ENCODE measurements at places on chromosomes 6 and 20.

DNA sequence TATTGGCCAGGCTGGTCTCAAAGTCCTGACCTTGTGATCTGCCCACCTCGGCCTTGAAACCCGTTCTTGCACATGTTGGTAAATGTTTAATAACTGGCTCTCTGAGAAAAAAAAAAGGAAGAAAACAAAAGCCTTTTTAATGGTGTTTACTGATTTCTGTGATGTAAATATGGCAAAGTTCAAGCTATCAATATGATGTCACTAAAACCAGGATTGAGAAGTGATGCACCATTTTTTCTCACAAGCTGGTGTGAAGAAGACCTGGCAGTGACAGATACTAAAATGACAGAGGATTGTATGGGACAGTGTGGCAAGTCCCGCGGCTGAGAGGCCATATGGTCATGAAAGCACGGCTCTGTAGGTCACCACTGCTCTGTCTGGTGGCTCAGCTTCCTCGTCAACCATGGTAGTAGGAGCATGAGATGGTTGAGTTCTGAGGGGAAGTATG is 196.3 kb upstream of the SUPT3H start:
- no peak for DNase-seq

DNA sequence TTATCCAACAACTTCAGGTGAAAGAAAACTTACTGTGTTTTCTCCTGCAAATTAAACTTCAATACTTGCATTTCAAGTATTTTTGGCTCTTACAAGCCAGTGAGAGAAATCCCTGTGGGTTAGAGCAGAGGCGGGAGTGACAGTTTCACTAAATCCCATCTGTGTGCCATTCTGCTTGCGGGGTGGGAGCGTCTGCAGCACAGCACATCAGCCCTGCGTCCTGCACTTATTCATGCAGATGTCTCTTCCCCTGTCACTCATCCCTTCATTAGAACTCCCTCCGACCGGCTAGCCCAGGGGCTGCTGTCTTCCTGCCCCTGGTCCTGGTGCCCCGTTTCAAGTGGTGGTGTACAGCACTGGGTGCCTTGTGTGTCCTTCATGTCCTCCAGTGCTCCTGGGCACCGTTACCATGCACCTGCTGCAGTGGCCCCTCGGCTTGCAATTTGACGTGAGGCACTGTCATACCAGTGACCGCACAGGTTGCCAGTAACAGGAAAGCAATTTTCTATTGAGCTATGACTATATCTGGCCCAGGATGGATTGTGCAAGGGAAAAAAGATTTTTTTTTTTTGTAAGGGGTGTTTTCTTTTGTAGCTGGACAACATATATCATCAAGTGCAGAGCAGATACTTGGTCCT is 59.4 kb downstream of the INSM1 start:
- DNase-seq: no peak

DNA sequence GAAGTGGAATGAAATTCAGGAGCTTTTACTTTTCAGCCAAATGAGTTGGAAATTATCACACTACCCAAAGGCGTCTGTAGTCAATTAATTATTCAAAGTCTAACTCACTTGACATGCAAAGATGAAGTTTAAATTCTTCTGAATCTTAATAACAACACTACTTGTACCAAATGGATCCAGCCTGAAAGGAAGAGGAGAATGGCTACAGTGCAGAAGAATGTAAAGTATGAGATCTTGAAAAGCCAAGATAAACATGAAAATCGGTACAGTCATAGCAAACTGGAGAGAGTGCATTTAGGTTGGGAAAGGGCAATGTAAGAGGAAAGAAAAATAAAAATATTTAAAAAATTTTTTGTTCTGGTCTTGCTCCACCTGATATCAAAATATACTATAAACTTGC is 195.5 kb downstream of the SIM1 start:
- DNase-seq: no peak

DNA sequence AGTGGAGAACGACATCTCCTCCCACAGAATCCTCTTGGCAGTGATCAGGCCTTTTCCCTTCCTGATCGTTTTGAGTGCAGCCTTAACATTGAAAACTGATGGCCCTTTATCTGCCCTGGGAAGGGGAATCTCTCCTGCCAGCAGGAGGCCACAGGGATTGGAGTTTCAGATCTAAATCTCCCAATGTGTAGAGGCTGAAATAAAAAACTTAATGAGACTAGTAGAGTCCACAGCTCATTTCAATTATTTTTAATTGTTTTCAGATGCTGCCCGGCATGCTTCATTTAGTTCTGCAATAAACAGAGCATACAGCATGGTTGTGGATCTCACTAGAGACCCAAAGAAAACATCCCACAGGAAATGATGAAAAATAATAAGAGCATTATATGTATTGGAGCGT is 662.2 kb upstream of the HS3ST5 start:
- no peak for DNase-seq

GRCh38 chr6:158501360-158502262 is 58.3 kb upstream of the TMEM181 start:
- DNase-seq: no peak

- no peak for DNase-seq
Measured at GRCh38 chr6:13678255-13678983, 33.2 kb downstream of the RANBP9 start.

- DNase-seq: no peak
Measured at GRCh38 chr20:35355372-35355771, 56.4 kb downstream of the UQCC1 start.

- no peak for DNase-seq
Measured at GRCh38 chr6:84074988-84075781, 41.6 kb downstream of the MRAP2 start.

DNA sequence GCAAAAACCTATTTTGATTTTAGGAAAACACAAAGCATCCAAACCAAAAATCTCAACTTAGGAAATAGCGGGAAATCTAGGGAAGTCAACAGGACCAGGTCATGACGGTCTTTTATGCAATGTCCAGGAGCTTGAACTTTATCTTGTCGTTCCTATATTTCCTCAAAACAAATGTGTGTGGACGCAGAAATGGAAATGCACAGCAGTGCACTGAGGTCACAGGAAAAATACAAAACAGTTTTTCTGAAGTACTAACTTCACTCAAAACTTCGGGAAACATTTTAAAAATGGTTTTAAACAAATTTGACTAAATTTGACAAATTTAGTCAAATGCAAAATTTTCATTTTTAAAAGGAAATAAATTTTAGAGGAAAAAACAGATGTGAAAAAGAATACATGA is 5.5 kb upstream of the SLC17A2 start:
- DNase-seq: no peak
